ENCODE measurements at places on chromosomes 6 and 20. TPM values are rescaled to one million over a fixed set of nuclear protein-coding genes. Genes with fewer than 3 reads are reported as not detected.

DNA sequence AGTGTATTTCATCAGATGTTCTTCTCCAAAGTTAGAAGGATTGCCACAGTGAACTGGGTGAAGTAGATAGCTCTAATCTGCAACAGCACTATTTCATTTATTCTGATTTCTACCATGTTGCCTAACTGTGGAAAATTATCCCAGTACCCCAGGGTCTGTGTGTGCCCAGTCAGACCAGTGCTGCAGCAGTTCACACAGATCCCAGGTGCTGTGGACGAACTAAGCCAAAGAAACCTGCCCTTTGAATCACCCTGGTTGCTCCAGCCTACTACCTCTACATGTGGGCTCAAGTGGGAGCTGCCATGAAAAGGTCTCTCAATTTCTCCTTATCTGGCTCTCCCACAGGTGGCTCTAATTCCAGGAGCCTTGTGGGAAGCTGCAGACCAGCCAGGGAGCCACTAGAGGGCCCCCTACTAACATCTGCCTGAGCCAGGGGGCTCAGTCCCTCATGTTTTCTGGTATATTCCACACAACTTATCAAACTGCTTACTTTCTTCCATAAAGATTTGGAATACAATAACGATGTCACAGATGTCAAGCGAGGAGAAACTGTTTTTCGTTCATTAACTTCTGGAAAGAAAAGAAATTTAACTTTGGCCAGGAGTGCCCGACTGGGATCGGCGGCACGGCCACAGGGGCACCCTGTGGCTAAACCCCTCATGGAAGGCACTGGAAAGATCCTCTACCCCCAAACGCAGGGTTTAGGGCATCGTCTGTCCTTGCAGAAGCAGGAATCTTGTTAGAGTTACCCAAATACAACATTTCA lies 31.6 kb upstream of the LY86 start:
- DNase-seq, result peak; percentile 49

GRCh38 chr6:56046576-56046975 lies 171.2 kb upstream of the BMP5 start:
- peak; percentile 17 for DNase-seq

Gene RWDD1
- 52.8 TPM for total RNA-seq

Gene KHDC1L
- total RNA-seq, result not detected

Gene HELZ2
- total RNA-seq, result 12.5 TPM

Gene COL11A2
- total RNA-seq, result 1.9 TPM

Gene GPR63
- 0.87 TPM for total RNA-seq

Gene PRSS16
- not detected for total RNA-seq

Data from heart right ventricle (tissue), 16 donors.